ENCODE measurements at places on chromosomes 2 and 18.

GRCh38 chr18:36757081-36757480, 71.7 kb downstream of the TPGS2 start:
- peak; percentile 39 for DNase-seq

DNA sequence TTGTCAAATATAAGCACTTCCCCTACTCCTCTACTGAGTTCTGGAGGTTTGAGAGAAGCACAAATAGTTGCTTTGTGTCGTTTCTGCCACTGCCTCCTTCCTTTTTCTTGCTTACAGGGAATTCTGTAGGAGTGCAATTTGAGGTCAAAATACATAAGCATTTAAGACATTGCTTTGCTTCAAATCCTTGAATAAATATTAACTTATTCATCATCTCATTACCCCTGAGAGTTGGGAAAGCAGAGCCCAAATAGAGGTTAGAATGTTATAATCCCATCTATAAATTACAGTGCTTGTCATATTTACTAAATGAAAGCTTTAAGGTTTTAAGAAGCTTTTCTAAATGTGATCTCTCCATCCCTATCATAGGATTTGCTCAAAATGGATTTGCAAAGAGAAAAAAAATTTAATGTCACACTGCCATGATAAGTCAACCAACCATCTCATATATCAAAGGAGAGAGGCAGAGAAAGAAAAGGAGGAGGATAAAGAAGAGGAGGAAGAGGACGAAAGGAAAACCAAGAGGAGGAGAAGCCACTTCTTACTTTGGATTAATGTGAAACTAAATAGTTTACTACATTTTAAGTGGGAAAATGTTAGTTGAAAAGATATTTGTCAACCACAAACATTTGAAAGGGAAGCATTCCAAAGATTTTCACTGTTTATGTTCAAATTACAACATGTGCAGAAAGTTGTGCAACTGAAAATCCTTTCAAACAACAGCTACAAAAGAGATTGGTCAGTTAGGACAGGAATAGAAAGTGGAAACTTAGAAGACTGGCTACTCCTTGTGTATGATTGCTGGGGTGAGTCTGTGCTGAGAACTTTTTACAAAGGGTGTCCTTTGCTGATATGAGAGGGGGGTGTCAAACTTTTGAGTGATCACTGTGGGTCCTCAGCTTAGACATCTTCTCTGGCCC, 277.3 kb upstream of the FN1 start:
- no peak for DNase-seq

DNA sequence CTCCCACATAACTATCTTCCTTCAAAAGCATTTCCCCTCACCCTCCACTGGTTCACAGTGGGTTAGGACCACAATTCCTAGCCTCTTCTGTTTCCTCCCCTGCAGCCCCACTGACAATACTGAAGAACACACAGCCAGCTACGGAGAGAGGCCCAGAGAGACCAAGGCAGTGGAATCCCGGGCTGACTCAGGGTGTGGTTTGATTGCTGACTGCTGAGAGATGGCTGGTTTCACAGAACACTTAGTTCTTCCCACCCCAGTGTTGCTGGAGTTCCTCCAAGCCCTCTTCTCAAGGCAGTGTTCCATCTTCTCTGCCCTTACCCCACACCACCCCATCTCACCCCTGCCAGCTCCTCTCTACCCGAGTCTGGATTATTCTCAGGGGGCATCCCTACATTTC, 43.3 kb upstream of the ZFP36L2 start:
- DNase-seq = peak; percentile 52

- DNase-seq = no peak
These were observed 1309.8 kb upstream of the NRXN1 start for GRCh38 chr2:52341732-52342131.

- no peak for DNase-seq
These were observed 58.3 kb downstream of the CIB4 start for GRCh38 chr2:26582890-26583289.

- DNase-seq = no peak
These were observed 52.2 kb upstream of the UGP2 start for GRCh38 chr2:63789338-63790020.

DNA sequence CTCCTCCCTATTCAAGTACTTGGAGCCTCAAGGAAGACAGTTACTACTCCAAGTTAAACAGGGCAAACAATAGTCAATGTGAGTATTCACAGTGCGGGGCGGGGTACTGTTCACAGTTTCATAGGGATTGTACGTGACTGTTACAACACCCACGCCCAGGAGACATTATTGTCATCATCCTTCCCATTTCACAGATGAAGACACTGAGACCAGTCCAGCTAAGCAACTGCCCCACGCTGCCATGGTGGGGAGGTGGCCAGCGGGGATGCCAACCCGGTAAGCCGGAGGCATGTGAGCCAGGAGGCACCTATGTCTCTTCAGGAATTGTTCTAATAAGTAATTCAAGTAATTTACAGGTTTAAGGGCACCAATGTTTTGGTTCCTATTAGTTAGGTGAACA, 982 bp downstream of the HJURP start:
- DNase-seq = no peak

- no peak for DNase-seq
These were observed 50.4 kb downstream of the IL1RL2 start for GRCh38 chr2:102237176-102237575.

DNA sequence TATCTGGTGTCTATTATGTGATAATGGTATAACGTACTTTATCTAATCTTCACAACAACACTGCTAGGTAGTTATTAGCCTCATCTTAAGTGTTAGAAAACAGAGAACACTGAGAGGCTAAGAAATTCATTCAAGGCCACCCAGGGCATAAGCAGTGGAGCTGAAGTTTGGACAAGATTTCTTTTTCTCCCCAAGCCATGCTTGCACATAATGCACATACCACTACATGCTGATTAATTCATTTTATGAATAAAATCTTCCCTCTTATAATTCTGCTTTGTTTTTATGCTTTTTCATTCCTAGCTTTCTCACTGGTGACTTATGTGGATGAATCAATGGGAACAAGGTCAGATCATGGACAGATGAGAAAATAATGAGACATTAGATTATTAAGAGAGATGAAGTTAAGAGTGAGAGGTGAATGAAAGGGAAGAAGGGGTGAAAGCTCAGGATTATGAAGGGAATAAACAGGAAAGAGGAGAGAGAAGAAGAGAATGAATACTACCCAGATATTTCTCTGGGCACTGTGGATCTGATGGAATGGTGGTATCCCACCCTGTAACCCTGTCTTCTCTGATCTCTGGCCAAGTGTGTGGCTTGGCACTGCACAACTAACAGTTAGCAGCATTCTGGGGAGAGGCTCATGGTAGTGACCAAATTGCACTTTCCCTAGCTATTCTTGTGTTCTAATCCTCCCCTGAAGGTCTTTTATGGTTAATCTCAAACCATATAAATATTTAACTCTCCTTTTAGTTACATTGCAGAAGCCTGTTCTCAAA, 17.7 kb upstream of the GALNT3 start:
- no peak for DNase-seq

- DNase-seq = no peak
These were observed 39.7 kb downstream of the SH3YL1 start for GRCh38 chr2:223971-224760.

DNA sequence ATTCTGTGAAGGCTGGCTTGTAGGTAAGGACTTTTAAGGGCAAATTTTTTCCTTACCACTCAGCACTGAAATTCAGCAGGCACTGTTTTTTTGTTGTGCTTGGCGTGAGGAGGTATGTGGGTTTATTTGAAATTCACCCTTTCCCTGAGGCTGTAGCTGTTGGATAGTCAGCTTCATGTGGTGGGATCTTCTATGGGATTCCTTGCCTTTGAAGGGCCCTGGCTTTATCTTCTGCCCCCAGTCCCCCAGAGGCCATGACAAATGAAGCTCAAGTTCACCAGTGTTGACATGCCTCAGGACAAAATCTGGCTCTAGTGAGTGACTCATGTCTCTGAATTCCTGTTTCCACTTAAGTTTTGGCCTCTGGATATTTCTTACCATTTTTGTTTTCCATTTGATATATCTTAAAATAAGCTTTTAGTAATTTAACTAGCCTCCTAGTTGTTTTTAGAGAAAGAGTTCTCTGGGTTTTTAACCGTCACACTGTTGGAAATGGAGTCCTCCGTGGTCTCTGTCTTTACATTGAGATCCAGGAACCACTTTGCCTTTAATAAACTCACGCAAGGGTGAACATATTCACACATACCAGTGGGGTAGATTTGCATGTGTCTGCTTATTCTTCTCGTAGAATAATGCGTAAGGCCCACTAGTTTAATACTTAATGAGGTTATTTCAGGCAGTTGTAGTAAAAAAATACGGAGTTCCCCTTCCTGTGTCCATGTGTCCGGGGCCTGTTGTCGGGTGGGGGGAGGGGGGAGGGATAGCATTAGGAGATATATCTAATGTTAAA, 211.1 kb upstream of the FAM98A start:
- no peak for DNase-seq

- no peak for DNase-seq
These were observed 2.7 kb downstream of the LNPK start for GRCh38 chr2:175999283-175999819.

DNA sequence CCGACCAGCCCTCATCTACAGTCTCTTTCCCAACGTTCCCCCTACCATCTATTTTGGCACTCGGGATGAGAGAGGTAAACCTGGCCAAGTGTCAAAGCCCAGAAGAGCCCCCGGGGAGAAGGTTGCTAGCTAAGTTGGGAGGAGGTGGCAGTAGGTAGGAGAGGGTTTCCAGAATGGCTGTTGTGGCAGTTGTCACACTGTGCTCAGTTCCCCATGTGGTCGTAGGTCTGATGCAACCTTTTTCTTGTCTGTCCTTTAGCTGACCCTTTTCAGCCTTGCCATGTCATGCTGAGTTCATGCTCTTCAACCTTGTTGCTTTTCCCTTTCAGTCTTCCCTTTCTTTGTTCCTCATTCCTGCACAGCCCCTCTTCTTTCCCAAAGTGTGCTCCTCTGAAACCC, 34.5 kb downstream of the TTLL4 start:
- no peak for DNase-seq

DNA sequence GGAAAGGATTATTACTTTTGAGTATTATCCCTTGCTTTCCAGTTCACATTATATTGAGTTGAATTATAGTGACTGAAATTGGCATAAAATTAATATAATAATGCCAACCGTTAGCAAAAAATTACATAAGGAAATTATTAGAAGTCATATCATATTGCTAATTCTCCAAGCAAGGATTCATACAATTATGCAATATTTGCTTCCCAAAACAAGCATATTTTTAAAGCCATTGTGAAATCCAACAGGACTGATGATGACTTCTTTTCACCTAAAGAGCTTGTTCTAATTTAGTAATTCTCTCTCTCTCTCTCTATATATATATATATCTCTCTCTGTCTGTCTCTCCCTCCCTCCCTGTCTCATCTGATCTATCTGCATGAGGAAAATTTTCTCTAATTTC, 283.5 kb downstream of the DSEL start:
- no peak for DNase-seq

GRCh38 chr2:120951693-120952092, 216.0 kb downstream of the GLI2 start:
- no peak for DNase-seq

DNA sequence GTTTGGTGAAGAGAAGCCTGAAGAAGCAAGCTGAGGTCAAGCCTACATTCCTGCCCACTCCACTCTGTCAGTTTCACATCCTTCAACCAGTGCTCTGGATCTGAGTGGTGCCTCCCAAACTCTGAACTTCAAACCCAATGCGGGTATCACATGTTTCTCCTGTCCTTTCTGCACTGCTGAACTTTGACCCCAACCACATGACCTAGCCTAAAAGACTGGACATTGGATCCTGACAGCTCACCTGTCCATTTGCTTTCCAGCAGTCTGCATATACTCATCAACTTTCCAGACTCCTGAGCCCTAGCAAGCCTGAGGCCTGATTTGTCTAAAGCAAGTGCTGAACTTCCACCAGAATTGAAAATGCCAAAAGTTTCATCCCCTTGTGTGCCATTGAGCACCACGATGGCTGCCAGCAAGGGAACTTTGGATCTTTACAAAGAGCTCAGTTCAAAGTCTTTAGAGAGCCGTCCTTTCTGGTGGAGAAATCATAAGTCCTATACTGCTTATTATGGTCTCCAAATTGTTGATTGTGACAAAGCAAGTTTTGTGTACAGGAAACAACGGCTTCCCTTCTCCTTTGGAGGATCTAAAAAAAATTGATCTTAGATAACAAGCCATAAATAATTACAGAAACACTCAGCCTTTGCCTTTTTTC, 37.6 kb upstream of the ITGA6 start:
- DNase-seq = no peak

DNA sequence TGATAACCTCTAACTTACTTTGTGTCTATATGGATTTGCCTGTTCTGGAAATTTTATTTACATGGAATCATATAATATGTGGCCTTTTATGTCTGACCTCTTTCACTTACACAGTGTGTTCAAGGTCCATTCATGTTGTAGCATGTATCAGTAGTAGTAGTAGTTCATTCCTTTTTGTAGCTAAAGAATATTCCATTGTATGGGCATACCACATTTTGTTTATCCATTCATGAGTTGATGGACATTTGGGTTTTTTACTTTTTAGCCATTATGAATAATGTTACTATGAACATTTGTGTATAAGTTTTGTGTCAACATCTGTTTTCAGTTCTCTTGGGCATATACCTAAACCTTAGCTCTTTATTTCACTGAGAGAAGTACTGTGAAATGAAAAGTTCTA, 11.5 kb downstream of the BBS5 start:
- no peak for DNase-seq

GRCh38 chr2:181904022-181904632, 12.6 kb downstream of the ITPRID2 start:
- DNase-seq = peak; percentile 16

GRCh38 chr2:177188482-177189469, 23.8 kb upstream of the HNRNPA3 start:
- no peak for DNase-seq

GRCh38 chr18:5439986-5440696, 103.7 kb downstream of the EPB41L3 start:
- no peak for DNase-seq

DNA sequence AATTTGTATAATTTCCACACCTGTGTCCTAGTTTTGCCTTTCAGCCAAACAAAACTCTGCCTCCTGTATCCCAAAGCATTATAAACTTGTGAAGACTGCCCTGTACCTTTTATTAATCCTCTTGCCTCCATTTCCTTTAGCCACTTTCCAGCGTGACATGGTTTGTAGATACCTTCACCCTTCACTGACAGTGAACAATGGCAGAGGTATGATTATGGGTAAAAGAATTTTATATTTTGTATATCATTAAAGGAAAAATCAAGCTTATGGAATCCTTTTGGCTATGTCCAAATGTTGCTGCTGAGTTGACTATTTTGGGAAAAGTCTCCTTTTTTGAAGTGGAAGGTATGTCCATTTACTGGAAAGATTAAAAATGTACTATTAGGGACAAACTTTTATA, 251.7 kb downstream of the HNMT start:
- no peak for DNase-seq

GRCh38 chr2:170929686-170930050, 615 bp downstream of the GORASP2 start:
- no peak for DNase-seq

DNA sequence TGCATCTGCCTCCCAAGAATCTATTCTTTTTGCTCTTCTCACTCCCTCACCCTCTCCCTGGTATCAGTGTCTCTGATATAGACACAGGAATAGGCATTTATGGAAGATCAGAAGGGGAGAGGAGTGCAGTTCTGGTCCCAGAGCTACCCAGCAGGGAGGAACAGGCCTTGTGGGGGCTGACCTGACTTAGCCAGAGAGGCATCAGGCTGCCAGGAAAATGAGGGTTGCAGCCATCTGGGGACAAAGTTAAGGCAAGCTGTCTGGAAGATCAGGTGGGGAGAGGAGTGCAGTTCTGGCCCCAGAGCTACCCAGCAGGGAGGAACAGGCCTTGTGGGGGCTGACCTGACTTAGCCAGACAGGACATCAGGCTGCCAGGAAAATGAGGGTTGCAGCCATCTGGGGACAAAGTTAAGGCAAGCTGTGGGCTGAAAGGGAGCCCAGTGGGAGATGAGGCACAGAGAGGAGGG, 69.9 kb upstream of the HK2 start:
- no peak for DNase-seq
